H7 (cell line): ENCODE measurements at places on chromosomes 16 and 17.

DNA sequence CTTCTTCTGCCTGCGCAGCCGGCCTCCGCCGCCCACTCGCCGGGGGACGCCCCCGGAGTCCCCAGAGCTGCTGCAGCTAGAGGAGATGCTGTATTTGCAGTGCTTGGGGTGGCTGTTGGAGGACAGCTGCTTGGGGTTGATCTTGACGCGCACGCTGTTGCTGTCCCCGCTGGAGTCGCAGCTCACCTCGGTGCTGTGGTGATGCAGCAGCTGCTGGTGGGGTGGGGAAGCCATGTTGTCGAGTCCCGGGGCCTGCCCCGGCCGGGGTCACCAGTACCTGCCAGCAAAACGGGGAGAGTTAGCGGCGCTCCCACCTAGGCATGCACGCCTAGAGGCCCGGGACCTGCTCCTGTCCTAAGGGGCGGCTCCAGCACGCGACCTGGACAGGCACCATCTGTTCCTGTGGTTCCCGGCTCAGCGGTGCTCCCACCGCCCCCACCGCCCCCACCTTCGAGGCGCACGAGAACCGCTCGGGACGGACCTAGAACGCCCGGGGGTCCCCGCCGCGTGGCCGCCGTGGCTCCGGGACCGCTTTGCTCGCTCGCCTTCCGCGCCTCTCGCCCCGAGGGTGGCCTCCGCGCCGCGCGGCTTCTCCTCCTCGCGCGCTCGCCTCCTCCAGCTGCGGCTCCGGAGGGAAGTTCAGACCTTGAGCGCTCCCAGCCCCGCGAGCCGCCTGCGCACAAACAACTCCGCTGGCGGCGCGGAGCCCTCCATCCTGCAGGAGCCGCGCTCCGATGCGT lies 863 bp downstream of the ADCY9 start:
- peak; percentile 88 for DNase-seq

GRCh38 chr16:14378131-14378551 lies 251.9 kb downstream of the PARN start:
- DNase-seq = peak; percentile 60

DNA sequence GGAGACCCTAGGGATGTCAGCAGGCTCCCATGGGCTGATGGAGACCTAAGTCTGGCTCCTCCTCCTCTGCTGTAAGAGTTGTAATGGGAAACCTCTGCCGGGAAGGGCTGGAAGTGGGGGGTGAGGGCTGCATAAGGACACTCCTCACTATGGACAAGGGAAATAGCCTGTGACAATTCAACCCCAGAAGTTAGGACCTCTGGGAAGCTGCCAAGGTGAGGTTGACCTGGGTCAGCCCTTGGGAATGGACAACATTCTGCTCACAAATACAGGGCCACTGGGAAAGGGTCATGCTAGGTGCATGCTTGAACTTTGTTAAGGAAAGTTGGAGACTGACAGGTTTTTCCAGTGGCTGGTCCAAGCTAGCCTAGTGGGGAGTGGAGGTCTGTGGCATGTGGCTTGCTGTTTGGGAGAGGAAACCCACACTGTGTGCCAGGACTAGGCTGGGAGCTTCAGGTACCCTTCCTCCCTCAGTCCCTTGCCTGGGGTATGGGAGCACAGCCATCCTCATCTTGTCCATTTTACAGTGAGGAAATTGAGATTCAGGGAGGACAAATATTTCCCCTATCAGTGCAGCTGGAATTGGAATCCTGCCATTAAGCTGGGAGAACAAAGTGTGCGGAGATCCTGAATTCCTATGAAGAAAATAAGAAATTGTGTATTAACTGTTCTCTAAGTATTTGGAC lies 190.4 kb downstream of the SALL1 start:
- DNase-seq = peak; percentile 59

GRCh38 chr17:79188048-79188447 lies 113.4 kb downstream of the ENGASE start:
- DNase-seq = peak; percentile 98
